Dorsolateral prefrontal cortex (tissue), 122 donors: ENCODE measurements at places on chromosomes 3 and 15. TPM values are rescaled to one million over a fixed set of nuclear protein-coding genes. Genes with fewer than 3 reads are reported as not detected.
A peak's percentile ranks its signal among the peaks of the same experiment; 100 is the strongest.

Gene GCSAM
- not detected for total RNA-seq

Gene TRIM42
- not detected for total RNA-seq

Gene KCNAB1
- total RNA-seq: 52.8 TPM

Gene PDZRN3
- total RNA-seq: 44.8 TPM

DNA sequence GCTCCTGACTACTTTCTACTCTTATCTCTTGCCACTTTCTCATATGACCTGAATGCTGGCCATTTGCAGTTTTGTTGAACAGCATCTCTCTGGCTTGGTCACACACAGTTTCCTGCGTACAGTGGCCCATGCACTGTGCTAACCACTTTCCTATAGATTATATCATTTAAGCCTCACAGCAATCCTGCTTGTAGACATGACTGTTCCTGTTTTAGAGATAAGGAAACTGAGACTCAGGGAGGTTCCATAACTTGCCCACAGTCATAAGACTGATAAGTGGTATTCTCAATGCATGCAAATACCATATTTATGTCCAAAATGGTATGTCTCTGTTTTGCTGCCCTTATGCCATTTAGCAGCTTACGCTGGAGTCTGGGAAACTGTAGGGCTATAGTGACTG, 229.5 kb downstream of the NR1D2 start:
- DNase-seq: no peak

GRCh38 chr3:59456852-59457485, 407.1 kb upstream of the CFAP20DC start:
- no peak for DNase-seq

GRCh38 chr15:77019521-77020331, 24.8 kb downstream of the PSTPIP1 start:
- DNase-seq: no peak

DNA sequence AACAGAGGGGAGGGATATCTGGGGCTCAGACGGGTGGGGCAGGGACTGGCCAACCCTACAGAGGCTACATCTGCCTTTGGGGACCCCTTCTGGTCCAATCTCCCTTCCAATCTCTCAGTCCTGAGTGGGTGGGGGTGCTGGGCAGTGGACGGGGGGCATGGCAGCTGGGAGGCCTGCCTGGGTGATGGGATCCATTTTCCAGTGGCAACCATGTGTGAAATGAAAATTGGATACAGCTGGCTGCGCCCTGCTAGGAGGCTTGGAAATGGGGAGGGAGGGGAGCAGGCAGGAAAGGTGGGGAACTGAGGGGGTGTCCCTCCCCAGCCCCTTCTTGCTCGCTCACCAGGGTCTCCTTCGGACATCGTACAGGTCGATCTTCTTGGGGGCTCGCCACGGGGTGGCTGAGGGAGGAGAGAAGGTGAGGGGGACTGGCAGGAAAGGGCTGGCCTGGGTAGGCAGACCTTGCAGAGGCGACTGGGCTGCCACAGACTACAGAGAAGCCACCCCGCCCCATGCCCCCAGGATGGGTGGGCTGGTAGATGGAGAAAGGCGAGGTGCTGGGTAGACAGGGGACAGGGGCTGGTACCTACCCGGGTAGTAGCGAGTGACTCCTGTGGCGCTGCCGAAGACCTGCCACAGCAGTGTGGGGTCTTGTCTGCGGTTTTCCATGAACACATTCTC, 21.2 kb upstream of the TMEM115 start:
- no peak for DNase-seq

DNA sequence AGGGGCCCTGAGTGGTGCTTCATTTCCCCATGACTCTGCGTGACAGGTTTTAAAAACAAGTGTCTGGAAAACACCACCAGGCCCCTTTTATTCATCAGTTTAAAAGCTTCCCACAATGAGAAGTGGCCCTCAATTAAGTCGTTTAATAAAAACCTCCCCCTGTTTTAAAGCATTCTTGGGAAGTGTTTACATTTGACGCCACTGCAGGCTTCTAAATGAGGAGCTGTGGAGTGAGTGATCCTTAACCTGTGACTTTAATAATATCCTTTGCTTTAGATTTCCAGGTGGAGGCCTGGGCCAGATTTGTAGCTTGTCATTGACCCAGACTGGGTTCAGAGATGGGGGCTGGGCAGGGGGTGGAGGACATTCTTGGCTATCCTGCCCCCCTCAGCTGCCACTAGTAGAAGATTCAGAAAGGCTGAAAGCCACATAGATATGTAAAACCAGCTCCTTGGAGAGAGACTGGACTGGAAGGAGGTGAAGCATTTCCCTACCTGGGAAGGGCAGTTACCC, 11.3 kb downstream of the CGNL1 start:
- DNase-seq: no peak

GRCh38 chr3:8303466-8303865, 198.2 kb upstream of the LMCD1 start:
- DNase-seq: no peak

DNA sequence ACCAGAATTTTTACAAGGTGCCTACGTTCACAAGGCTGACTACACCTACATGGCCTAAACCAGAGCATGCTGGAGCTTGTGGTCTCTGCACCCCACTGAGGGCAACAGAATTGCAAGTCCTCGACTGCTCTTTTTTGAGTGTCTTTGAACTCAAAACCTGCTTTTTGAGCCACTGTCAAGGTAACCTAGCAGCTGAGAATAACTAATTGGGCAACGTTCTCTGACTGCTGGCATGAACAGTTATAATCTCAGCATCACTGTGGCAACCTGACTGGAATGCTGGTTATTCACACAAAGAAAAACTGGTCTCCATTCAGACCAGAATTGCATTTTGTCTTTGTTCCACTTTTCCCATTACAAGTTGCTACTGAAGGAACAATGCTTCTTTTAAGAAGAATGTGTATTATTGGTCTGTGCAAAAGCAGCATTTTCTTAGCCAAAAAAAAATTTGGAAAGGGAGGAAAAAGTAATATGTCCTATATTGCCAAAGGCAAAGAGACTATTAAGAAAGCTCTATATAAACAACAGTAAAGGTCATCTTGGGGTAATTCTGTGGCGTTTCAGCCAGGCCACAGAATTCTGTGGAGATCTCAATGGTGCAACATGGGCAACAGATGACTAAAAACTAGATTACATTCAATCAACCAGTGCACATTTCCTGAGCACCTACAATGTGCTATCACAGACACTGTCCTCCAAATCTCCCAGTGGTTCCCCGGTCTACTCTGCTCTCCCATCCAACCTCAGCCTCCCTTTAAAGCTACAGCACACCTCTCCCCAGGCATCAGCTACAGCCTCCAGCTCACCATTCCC, 76.8 kb downstream of the TNIK start:
- no peak for DNase-seq

- DNase-seq: no peak
These were observed 81.0 kb downstream of the TRAK1 start for GRCh38 chr3:42172047-42172654.

GRCh38 chr15:92322566-92323355, 70.9 kb upstream of the ST8SIA2 start:
- DNase-seq: peak; percentile 10

DNA sequence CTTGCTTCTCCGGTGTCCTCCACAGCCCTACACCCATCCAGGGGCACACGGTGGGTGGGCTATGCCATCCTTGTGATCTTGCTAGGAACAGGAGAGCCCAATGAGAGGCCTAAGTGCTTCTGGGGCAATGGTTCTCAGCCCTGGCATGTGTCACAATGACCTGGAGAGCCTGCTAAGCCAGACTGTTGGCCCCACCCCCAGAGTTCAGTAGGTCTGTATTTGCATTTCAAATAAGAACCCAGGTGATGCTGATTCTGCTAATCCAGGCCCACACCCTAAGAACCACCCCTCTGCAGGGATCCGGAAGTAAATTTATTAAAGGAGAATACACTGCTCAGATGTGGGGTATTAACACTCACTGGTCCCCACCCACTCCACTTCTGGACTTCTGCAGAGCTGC, 57.9 kb downstream of the RORA start:
- no peak for DNase-seq

DNA sequence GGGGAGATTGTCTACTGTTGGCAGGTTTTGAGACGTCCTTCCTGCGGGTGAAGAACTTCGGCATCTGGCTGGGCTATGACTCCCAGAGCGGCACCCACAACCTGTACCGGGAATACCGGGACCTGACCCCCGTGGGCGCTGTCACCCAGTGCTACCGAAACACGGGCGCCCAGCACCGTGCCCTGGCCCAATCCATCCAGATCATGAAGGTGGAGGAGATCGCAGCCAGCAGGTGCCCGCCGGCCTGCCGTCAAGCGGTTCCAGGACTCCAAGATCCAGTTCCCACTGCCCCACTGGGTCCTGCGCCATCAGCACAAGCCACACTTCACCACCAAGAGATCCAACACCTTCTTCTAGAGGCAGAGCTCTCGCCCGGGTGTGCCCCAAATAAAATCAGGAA, 194.9 kb upstream of the EPHA6 start:
- DNase-seq: no peak

DNA sequence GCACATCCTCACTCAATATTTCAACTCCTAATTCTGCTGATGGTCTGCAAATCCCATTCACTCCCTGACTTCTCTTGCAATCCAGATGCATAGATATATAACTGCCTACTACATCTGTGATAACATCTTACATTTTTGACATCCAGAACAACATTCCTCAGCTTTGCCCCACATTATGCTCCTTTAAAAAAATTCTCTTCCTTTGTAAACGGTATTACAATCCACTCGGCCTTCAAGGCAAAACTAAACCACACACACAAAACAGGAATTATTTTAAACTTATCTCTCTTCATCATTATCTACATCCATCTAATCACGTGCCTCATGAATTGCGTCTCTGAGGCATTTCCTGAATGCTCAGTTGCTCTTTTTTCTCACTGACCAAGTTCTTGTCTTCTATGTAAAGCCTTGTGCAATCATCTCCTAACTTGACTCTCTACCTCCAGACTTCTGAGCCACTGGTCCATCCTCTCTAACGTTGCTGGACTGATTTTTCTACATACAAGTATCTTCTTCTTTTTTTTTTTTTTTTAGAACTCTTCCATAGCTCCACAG, 117.0 kb downstream of the SATB1 start:
- no peak for DNase-seq

- no peak for DNase-seq
These were observed 624 bp downstream of the BRK1 start for GRCh38 chr3:10116138-10116460.

DNA sequence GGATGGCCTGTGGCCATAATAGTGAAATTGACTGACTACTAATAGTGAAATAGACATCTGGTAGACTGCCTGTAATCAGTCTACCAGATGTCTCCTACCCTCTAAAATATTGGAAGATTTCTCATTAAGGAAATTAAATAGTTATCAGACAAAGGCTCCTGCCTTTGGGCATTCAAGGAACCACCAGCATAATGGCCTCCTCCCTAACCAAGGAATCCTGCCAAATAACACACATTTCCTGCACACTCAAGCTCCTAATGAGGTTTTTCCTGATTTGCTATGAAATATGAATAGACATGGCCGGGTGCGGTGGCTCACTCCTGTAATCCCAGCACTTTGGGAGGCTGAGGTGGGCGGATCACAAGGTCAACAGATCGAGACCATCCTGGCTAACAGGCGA, 14.6 kb downstream of the NUSAP1 start:
- no peak for DNase-seq

DNA sequence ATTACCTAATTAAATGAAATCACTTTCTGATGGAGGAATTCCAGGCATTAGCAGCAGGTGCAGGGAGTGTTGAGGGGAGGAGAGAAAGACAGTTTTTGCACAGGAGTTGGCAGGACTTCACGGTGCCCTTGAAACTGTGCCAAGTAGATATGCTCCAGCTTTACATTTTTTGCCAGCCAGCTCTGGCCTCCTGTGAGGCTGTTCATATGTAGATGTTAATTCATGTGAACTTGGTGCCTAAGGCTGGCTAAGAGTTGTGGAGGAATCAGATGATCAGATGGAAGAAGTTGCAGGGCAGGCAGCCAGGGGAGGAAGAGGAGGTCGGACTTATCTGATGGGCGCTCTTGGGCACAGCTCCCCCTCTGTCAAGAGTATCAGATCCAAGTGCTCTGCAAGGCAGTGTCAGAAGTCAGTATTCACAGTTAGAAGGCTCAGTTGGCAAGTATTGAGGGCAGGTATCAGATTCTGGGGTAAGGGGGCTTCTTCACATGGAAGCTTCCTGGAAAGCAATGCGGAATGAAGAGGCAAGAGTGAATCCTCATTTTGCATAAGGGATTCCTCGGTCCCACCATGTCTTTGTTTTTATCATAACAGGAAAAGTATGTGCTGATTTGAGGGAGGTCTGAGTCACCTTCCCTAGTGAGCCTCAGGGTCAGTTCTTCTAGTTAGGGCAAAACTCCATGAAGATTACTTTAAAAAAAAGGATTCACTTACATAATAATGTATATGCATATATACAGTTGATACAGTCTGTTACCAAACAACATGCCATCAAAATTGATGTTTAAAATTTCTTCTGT, 172.6 kb upstream of the UMPS start:
- no peak for DNase-seq

DNA sequence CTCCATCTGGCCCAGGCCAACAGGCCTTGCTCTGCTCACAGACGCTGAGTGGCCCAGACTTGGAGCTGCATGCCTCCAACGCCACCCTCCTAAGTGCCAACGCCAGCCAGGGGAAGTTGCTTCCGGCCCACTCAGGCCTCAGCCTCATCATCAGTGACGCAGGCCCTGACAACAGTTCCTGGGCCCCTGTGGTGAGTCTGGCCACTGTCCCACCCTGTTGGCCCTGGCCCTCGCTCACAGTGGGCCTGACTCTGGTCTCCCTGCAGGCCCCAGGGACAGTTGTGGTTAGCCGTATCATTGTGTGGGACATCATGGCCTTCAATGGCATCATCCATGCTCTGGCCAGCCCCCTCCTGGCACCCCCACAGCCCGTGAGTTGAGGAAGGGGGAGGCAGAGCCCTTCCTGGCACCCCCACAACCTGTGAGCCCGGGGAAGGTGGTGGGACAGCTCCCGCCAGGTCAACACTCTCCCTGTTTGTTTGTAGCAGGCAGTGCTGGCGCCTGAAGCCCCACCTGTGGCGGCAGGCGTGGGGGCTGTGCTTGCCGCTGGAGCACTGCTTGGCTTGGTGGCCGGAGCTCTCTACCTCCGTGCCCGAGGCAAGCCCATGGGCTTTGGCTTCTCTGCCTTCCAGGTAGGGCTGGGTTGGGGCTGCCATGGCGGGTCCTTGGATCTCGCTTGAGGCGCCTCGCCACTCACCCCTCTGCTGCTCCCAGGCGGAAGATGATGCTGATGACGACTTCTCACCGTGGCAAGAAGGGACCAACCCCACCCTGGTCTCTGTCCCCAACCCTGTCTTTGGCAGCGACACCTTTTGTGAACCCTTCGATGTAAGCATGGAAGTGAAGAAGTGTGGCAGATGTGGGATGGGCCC, 10.0 kb downstream of the NT5DC2 start:
- peak; percentile 28 for DNase-seq

DNA sequence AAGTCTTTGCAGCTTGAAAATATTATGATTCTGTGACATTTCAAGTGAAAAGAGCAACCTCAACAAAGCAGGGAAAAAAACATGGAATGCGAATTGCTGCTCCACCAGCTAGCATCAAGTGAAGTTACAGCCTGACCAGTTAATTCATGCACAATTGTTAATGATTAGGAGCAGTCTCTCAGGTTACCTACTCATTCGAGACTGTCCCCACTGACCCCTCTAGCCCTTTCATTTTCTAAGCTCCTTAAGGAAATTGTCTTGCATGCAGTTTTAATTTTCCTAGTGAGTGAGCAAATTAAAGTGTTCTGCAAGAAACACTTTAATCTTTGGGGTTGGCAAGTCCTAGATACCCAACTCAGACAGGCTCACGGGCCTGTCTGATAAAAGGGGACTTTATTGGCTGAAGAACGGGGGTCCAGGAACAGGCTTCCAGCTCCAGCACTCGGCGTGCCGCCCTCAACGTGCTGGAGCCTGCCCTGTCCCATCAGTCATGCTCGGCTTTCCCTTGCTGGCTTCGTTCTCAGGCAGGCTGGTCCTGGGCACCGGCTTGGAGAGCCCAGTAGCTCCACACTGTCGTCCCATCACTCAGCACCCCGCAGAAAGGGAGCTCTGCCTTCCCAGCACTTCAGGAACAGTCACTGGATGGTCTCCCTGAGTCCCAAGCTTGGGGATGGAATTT, 18.3 kb downstream of the PODXL2 start:
- DNase-seq: no peak
